ENCODE measurements at places on chromosomes 2 and 18.

GRCh38 chr2:40213071-40213470 is 238.8 kb downstream of the SLC8A1 start:
- DNase-seq, result peak; percentile 82

DNA sequence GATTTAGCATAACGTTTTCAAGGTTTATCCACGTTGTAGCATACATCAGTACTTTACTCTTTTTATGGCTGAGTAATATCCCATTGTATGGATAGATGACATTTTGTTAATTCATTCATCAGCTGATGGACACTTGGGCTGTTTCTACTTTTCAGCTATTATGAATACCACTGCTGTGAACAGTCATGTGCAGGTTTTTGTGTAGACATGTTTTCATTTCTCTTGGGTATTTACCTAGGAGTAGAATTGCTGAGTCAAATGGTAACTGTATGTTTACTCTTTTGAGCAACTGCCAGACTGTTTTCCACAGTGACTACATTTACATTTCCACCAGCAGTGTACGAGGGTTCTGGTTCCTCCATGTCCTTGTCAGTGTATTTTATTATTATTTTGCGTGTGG is 33.9 kb downstream of the COX7A2L start:
- no peak for DNase-seq

- DNase-seq, result no peak
Measured at GRCh38 chr2:211103989-211104388, 547.6 kb downstream of the CPS1 start.

DNA sequence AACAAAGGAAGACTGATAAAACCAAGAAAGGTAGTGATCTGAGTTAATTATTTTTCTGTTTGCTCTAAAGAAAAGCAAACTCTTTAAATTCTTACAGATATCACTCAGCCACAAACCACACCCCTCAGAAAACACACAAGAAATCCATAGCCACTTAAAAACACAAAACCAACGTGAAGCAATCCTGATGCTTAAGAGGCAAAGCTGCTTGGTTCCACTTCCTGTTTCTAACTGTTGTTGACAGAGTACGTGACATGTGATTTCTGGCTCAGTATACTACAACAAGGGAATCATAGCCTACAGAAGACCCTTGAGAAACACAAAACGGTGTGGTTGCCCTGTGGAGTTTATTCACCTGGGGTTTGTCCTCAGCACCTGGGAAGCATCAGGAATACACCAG is 240.9 kb upstream of the APCDD1 start:
- DNase-seq, result peak; percentile 38

DNA sequence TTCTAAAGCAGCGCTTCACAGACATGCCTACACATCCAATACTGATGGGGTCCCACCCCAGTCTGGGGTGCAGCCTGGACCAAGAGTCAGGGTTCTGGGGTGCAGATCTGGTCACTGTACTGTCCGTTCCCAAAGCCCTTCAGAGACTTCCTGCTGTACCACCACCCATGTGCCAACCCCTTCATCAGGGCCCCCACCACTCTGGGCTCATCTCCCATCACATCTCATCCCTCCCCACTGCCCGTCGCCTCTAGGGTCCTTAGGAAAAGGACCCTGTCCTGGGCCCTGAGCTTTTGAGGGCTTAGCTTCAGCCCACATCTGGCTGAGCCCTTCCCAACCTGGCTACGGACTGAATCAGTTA is 37.9 kb upstream of the ID2 start:
- DNase-seq, result no peak

DNA sequence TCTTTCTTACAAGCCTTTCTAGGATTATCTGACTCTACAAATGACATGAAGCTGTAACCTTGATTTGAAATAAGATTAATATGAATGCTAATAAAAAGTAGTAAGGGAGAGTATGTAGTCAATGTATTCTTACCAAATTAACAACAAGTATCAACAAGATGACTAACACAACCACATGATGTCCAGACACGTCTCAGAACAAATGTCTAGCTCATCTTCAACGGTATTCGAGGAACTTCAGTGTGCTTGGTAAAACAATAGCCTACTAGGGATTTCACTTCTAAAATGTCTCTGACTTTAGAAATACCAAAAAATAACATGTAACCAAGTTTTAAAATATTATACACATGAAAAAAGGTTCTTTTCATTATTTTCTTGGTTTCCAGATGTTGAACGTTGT is 3.4 kb downstream of the HDLBP start:
- DNase-seq, result peak; percentile 46

GRCh38 chr2:166593403-166593802 is 99.4 kb upstream of the SCN7A start:
- DNase-seq, result peak; percentile 89

DNA sequence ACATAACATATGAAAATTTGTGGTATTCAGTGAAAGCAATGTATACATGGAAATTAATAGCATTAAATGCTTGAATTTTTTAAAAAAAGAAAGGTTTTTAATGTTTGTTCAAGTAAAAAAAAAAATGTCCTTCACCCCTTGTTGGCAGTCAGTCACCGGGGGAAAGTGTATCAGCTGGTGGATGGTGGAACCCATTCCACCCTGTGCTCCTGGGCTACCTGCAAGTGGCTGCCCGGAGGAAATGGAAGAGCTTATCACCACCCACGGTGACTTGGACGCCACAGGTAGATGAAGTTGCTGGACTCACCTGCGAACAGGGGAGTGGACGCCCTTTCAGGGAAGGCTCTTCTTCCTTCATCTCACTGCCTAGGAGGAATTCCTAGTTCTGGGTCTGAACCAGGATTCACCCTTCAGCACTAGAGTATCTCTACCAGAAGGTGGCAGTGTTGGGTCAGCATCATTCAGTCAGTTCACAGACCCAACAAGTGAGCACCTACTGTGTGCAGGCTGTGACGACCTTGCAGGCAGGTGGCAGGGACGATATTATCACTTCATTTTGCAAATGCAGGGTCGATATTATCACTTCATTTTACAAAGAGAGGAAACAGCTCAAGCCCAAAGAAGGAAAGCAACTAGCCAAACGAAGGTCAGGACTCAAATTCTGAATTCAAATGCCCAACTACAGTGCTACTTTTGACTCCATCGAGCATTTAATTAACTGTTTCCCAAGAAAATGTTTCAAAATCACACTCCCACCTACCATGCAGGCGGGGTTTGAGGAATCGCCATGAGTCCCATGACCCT is 35.8 kb downstream of the CIB4 start:
- DNase-seq, result peak; percentile 36

DNA sequence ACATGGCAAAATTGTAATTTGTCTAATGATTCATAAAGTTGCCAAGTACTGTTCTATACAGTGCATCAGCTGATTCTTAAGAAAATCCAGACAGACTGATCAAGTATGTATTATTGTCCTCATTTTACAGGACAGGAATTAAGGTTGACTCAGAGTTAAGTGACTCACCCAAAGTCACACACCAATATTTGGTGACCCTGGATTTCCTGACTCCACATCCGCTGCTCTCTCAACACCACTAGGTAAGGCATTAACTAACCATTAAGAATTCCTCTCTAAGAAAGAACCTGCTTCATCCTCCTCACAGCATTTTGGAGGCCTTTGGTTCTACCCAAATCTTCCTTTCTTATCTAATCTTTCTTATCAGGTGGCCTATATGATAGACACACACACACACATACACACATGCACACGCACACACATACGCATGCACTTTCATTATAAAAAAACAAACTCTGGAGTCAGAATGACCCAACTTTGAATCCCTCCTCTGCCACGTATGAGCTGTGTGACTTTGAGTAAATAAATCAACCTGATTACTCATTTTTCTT is 150.8 kb downstream of the ANKRD44 start:
- DNase-seq, result peak; percentile 76

GRCh38 chr2:157838442-157839161 is 37.5 kb downstream of the ACVR1 start:
- DNase-seq, result peak; percentile 85

Data from fibroblast of skin of right biceps (primary cell).